AG20443 (cell line): ENCODE measurements at places on chromosomes 5 and 9.

DNA sequence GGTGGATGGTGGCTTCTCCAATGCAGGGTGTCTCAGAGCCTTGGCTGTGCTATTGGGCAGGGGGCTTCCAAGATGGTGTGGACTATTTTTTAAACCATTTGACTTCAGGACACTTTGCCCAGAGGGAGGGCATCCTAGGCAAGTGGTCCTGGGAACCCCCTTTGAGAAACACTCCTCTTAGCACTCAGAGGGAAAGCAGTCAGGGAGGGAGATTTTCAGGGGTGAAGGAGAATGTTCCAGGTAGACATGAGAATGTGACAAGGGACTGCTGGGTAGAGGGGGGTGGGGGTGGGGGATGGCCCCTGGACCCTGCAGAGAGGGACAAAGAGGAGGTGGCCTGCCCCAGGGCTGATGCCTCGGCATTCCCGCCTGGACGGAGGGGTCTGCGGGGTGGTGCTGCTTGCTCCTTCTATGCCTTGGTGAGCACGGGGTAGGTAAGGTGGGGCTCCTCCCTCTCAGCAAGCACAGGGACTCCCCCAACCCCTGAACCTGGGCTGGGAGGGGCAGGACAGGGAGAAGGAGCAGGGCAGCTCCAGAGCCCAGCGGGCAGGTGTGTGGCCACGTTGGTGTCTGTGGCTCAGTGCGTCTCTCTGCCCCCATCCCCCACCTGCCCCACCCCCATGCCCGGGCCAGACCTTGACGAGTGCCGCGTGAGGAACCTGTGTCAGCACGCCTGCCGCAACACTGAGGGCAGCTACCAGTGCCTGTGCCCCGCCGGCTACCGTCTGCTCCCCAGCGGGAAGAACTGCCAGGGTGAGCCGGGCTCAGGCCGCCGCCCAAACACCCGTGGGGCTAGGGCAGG, 13.8 kb upstream of the ASS1 start:
- no peak for DNase-seq

DNA sequence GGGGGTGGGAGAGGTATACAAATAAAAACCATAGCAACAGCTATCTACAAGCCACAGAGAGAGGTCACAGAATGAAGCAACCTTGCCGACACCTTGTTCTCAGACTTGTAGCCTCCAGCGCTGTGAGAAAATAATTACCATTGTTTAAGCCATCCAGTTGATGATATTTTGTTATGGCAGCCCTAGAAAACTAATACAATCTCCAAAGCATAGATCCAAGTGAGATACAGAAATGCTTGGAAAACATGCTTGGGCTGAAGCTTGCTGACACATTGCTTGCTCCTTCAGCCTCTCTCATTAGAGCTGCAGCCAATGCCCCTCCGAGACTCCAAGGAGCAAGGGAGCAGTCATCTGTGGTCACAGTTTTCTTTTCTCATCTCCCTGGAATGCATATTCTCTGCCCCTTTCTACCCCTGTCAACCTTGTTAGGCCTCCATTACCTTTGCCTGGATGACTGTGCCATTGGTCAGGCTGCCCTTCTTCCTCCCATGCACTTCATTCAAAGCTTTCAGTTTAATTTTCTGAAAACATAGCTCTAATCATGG, 401.4 kb upstream of the KLF4 start:
- DNase-seq = no peak

GRCh38 chr9:95793924-95794828, 81.3 kb upstream of the ERCC6L2 start:
- peak; percentile 69 for DNase-seq

DNA sequence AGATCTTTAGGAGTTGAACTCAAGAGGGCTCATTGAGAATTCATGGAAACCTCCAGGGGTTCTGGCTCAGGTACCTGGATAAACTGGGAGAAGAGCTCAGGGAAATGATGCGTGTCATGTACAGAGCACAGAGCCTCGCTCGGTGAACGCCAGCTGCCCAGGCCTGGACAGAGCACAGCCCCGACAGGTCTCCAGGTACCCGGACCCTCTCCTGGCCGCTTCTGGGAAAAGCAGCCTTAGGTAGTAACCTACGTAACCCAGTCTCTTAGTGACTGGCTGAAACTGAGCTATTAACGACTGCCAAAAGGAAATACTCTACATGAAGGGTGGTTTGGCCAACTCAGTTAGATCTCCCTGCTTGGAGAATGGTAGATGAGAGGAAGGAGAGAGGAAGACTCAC, 157.4 kb downstream of the TTLL11 start:
- no peak for DNase-seq

- no peak for DNase-seq
Measured at GRCh38 chr9:129569502-129570449, 51.1 kb downstream of the C9orf50 start.

GRCh38 chr9:27429436-27429835, 94.7 kb upstream of the IFNK start:
- DNase-seq = no peak

- peak; percentile 25 for DNase-seq
Measured at GRCh38 chr5:174827558-174827957, 103.2 kb downstream of the MSX2 start.

GRCh38 chr9:38652044-38652443, 31.6 kb upstream of the ANKRD18A start:
- DNase-seq = no peak

GRCh38 chr9:14011799-14012560, 302.0 kb downstream of the NFIB start:
- DNase-seq = no peak
